T-helper 22 cell (primary cell): ENCODE measurements at places on chromosomes 16 and 17.
A peak's percentile ranks its signal among the peaks of the same experiment; 100 is the strongest.

- DNase-seq, result no peak
Measured at GRCh38 chr16:67679935-67680897, 13.6 kb downstream of the C16orf86 start.

DNA sequence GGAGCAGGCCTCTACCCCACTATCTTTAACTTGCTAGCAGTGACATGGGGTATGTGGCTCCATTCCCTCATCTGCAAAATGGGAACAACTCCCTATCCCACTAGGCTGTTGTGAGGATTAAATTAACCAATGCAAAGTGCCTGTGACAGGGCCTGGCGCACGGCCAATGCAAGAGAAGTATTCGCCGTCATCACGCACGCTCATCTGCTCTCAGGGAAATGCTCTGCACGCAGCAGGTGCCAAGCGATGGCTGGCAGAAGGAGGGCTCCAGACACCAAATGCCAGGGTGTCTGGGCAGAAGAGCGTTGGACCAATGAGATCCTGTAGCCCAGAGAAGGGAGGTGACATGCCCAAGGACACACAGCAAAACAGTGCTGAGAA is 17.3 kb downstream of the FAM83G start:
- DNase-seq, result no peak

- no peak for DNase-seq
Measured at GRCh38 chr17:58534901-58535421, 20.5 kb upstream of the MTMR4 start.

DNA sequence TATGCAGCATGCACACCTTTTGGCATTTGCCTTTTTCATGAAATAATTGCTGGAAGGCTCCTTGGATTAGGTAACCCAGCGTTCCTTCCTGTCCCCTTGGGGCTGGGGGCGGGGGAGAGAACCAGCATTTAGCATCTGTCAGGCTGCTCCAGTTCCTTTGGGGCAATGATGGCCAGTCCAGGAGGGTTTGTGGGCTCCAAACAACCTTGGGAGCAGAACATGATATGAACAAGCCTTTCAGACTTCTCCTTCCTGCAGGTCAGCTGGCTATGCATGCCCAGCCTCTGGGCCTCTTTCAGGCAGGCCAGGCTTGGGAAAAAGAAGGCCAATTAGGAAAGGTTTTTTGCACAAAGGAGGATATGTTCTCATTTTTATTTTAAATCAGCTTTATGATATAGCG is 1.1 kb upstream of the SMTNL2 start:
- no peak for DNase-seq

DNA sequence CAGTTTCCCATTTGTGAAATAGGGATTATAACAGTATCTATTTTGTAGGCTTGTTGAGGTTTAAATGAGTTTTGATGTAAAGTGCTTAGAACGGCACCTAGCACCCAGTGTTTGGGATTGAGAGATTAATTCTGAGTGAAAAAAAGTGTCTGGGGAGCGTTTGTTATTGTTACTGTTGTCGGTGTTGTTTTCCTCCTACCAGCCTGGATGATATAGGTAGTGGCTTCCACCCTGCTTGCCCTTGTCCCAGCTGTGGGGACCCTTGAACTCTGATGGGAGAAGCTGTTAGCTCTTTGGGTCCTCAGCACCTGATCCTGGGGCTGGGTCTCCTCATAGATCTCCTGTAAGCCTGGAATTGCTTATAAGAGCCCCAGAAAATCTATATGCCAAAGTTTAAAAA is 4.9 kb downstream of the FMNL1 start:
- no peak for DNase-seq

DNA sequence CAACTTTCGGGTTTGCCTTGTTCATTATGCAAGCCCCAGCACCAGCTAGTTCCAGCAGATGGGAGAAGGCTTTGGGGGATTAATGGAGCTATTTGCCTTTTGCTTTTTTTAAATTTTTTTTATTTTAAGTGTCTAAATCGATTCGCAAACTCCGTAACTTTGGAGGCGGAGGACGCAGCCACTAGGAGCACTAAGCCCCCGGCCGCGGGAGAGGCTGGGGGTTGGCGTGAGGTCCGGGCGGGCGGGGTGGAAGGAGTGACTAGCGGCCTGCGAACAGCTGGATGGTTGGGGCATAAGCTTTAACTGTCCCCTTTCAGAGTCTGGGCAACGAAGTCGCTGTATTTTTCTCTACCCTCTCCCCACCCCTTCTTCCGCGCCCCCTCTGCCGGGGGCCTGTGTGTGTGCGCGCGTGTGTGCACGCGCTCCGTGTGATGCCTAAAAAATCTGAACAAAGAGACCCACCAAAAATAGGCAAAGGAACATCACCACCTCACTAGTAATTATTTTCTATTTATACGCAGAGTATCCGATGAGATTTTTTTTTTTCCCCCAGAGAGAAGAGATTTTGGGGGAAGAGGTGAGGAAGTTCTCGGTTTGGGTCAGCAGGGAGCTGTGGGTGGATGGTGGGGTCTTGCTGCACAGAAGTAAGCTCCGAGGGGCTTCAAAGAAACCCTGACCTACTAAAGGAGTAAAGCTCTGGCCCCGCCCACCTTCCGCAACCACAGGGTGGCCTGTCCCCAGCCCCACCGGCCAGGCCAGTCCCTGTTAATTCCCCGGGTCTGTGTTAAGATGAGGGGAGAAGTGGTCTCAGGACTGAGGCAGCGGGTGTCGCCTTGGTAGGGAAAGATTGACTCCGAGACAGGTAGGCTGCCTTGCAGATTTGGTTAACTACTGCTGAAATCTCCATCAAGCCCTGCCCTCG is 2.3 kb downstream of the SHISA9 start:
- DNase-seq, result no peak

- DNase-seq, result no peak
Measured at GRCh38 chr17:45132320-45132571, at the start of gene PLCD3. PLCD3 (minus strand) TSS chr17:45132515; CDS start chr17:45132410, 105 bp downstream.

DNA sequence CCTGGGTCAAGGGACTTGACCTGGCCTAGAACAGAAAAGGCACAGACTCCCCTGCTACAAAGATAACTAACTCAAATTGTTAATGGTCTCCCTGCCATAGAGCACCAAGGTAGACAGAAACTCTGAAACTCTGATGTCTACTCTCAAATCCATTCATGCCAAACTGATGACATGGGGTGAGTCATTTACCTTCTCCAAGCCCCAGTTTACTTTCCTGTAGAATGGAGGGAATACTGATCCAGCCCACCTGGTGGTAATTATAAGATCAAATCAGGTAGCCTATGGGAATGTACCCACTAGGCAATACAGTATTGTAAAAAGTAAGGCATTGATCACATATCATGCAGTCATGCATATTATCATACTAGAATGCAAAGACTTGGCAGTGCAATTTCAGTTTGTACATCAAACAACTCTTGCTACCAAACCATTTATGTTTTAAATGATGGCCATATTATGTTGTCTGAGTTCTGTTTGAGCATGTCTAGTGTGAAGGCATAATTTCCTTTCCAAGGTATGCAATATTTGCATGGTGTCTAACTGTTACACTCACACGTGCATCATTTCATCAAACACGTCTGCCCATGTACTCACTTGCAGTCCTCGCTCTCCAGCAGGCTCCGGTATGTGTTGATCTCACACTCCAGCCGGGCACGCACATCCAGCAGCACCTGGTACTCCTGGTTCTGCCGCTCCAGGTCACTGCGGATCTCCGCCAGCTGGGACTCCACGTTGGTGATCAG is 3.0 kb downstream of the KRT31 start:
- no peak for DNase-seq

- no peak for DNase-seq
Measured at GRCh38 chr16:64121473-64121872, 1000.4 kb downstream of the CDH11 start.

DNA sequence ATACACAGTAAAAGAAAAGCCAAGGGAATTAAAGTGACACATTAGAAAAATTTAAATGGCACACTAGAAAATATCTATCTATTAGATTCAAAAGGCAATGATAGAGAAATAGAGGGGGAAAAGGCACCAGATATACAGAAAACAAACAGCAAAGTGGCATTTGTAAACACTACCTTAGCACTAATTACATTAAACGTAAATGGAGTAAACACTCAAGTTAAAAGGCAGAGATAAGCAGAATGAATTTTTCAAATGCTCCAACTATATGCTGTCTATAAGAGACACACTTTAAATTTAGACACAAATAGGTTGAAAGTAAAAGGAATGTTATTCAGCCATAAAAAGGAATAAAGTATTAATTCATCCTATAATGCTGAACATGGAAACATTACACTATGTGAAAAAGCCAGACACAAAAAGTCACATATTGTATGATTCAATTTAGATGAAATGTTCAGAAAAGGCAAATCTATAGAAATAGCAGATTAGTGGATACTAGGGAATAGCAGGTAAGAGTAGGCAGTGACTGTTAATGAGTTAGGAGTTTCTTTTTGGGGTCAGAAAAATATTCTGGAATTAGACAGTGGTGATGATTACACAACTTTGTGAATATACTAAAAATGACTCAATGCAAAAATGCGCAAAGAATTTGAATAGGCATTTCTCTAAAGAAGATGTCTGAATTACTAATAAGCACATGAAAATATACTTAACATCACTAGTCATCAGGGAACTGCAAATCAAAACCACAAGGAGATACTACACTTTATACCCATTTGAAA is 92.4 kb downstream of the BRIP1 start:
- DNase-seq, result no peak

DNA sequence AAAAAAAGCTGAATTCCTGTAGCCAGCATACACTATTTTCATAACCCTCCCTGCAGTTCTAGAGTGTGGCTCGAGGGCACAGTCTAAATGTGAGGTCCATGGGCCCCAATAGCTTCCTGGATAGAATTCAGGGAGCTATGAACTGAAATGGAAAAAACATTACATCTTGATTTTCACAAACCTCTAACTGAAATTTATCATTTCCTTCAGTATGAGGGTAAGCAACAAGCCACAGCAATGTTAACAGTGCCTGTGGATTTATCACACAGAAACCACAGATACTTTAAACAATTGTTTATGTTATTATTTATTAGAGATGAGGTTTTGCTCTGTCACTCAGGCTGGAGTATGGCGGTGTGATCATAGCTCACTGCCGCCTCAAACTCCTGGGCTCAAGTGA is 18.2 kb downstream of the TMEM92 start:
- no peak for DNase-seq

DNA sequence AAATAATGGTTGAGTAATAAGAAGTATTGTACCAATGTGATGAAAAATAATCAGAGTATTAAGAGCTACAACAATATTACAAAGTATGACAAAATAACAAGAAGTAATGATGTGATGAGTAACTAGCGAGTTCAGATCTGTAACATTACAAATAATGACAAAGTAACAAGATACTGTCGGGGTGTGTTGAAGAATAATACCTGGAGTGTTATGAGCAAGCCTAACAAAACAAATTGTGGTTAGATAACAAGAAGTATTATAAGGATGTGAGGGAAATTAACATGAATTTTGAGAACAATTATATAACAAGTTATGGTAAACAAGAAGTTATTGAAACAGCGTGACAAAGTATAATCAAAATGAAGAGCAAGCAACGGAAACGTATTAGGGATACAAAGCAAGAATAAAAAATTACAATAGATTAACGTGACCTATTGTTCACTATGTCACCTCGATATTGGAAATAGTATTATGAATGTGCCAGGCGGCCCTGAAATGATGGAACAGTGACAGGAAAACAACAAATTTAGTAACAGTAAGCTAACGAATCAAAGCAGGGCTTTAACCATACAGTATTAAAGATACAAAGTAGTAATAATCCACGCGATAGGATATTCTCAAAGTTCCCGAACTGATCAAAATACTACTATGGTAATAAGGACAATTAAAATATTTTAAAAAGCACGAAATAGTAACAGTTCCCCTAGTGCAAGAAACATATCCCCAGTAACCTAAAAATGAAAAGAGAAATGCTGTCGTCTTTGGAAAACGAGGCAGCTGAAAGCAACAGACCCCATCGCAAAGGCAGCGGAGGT is 1.6 kb downstream of the TBX4 start:
- DNase-seq, result no peak

DNA sequence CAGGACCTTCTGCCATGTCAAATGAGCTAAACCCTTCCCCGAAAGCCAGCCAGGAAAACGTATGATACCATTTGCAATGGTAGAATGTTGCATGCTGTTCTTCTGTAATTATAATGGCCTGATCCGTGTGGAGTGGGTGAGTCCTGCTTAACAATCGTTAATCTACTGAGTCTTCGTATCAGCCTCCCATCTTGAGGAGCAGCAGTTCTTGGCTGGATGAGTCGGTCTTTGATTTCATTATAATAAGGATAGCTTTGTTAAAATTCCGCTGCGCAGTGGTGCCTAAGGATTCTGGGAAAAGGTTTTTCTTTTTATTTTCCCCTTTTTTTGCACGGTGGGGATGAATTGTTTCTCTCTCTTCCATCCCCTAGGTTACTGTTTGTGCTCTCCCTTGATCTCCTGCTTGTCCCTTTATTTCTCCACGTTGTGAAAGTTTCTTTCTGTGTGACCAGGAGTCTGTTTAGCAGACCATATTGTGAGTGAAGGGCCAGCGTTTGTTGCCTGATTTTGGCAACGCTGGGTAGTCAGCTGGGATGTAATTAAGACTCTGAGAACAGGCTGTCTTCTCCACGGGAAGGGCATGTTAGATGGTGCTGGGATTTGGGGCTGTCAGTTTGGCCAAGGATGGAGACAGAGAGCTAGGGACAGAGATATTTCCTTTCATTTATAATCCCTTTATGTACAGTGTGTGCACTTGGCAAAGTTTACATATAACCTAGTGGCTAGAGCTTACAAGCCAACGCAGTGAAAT is 263.0 kb downstream of the FTO start:
- no peak for DNase-seq

GRCh38 chr16:19132255-19132654 is 18.5 kb downstream of the ITPRIPL2 start:
- no peak for DNase-seq

GRCh38 chr17:42553866-42554249 is 1.1 kb downstream of the HSD17B1 start:
- no peak for DNase-seq

GRCh38 chr16:82328881-82329469 is 159.0 kb upstream of the MPHOSPH6 start:
- DNase-seq, result no peak

GRCh38 chr16:886802-887731 is 83.7 kb downstream of the LMF1 start:
- no peak for DNase-seq

DNA sequence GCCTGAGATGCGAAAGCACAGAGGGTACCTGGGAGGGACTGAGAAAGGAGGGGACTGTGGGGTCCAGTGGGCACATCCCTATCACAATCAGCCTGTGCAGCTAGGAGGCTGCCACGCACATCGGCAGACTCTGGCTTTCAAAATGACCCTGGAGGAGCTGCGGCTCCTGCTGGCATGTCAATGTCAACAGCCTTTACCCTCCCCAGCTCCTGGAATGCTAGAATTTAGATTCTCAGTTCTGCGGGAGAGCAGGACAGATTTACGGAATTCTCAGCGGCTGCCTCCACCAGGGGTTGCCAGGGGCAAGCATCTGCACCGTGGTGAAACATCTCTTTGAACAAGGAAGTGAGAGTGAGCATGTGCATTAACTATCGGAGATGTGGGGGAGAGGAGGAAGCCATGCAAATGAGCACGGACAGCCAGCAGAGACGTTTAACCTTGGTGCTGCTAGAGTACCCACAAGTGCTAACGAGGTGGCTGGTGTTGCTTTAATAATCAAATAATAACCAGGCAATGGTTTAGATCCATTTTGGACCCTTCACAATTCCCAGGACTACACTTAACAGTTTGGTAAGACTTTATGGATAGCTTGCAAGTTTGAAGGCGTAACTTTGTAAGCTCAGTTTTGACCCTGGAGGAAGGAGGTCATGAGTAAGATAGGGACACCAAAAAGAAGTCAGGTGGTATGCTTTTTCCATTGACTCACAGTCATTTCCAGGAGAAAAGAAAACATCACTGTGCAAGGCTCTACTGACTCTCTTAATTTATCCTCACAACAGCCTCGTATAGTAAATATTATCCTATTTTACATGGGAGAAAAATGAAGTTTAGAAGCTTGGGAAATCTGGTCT is 54.1 kb downstream of the XYLT1 start:
- DNase-seq, result peak; percentile 28
